ENCODE measurements at places on chromosomes 1 and 21. TPM values are rescaled to one million over a fixed set of nuclear protein-coding genes. Genes with fewer than 3 reads are reported as not detected.

SPRR1B gene
- total RNA-seq: not detected

- DNase-seq: no peak
Observed at GRCh38 chr1:92329347-92330129, 30.7 kb downstream of the RPAP2 start.

- DNase-seq: no peak
Observed at GRCh38 chr21:30058928-30059327, 107.7 kb downstream of the CLDN17 start.

LAX1 gene
- total RNA-seq: not detected

GRCh38 chr1:221335161-221336101 is 406.5 kb downstream of the DUSP10 start:
- DNase-seq: peak; percentile 43

ANXA9 gene
- 0.61 TPM for total RNA-seq

- DNase-seq: no peak
Observed at GRCh38 chr21:45079351-45079750, 5.0 kb downstream of the ADARB1 start.

GRCh38 chr1:36086529-36087232 is 2.0 kb upstream of the ADPRS start:
- DNase-seq: no peak

GRCh38 chr1:53442299-53442698 is 16.9 kb upstream of the DMRTB1 start:
- no peak for DNase-seq

S100A9 gene
- 2.3 TPM for total RNA-seq

C1orf116 gene
- not detected for total RNA-seq

DNA sequence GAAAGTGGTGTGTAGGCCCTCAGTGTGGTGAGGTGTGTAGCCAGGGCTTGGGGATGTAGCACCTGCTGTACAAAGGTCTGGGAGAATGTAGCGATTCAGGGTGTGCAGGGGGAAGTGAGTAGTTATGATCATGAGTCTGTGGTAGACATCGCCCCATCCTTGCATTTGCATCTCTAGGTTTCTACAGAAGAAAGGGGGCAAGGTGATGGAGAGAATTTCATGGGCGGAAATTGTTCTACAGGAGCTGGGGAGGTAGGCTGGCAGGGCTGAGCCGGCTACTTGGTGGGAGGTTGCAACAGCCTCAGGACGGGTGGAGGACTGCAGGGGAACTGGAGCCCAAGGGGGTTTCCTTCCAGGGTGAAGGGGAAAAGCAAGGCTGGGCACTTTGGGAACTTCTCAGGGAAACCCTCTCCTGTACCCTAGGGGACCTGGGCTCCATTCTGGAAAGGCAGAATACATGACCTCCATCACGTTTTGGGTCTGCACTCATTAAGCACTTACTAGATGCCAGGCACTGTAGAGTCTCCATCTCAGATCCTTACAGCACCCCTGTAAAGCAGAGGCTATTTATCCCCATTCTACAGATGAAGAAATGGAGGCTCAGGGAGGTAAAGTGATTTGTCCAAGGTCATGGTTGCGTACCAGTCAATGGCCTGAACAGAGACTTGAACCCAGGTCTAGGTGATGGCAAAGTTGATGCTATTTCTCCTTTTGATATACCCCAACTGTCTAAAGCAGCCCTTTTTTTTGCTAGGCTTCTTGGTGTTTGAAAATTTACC is 14.5 kb upstream of the TNFRSF1B start:
- no peak for DNase-seq

FAM20B gene
- 90.5 TPM for total RNA-seq

GRCh38 chr1:39238476-39238875 is 34.0 kb downstream of the MACF1 start:
- no peak for DNase-seq

GRCh38 chr1:57063406-57064125 is 97.8 kb upstream of the C8B start:
- no peak for DNase-seq

GRCh38 chr1:229378586-229379367 is 35.9 kb upstream of the CCSAP start:
- no peak for DNase-seq

RNU1-1 gene
- under 0.01 TPM for total RNA-seq

DNA sequence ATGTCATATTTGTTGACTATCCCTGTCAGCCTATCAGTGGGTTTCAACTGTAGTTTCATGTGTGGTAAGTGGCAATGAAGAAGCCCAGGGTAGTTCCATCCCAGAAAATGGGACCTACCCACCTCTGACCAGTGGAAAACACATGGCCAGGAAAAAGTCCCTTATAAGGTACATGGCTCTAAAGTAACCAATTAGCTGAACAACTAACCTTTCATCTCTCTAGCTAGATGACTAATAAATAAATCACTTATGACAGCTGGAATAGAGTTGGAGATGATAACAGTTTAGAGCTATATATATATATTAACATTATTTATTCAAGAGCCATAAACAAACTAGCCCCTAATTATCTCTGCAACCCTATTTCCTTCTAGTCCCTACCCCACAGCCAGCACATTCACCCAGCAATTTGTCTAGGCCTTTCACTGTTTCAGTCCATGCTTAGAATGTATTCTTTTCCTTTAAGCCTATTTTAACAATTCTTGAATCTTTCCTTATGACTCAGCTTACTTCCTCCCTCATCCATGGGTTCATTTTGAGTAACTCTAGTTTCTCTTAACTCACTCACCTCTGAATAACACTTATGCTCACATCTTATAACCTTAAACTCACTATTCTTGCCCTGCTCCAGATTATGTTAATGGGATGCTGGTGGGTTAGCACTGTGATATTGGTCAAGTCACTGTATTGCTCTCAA is 83.7 kb downstream of the TNFSF18 start:
- DNase-seq: no peak

GRCh38 chr1:234397732-234398131 is 24.5 kb downstream of the COA6 start:
- no peak for DNase-seq

GRCh38 chr1:34884536-34884935 is 25.0 kb upstream of the SMIM12 start:
- no peak for DNase-seq

DNA sequence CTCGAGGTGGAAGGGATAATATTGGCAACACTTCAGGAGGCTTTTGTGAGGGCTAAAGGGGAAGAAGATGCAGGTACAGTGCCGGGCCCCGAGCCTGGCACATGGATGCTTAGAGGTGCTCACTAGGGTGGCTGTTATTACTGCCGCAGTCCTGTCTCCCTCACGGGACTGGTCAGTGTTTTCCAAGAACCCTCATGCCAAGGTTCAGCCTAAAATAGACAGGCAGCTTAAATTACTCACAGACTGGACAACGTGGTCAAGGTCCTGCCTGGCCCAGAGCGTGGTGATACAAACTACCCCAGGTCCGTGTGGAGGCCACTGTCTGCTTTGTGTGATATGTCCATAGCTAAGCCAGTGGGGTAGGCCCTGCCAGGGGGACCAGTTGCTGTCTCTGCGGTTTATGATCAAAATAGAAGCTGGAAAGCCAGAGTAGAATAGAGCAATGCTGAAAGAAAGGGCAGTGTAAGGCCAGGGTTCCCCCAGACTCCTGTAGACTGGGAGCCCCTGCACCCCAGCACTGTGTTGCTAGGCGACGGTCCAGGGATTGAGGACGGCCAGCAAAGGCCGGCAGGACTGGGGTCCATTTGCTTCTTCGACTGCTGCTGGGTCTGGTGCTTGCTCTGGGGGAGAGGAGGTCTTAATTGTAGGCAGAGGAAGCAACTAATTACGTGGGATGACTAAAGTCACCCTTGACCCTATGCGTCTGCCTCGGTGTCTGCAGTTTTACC is 36.1 kb downstream of the ELAPOR1 start:
- DNase-seq: no peak

DNA sequence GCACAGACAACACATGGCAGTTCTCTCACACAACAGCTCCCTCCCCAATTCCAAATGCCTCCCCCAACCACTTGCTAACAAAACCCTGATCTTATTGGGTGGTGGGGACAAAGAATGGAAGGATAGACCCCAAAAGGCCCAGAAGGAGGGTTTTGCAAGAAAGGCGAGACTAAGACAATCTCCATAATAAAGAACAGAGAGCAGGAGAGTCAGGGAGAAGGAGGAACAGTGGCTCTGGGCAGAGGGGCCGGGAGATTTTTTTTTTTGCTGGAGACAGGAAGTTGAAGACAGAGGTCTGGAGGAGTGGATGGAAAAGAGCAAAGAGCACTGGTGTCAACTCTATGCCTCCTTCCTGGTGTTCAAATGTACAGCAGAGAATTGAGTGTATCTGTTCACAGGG is 6.5 kb upstream of the C1QA start:
- no peak for DNase-seq

DNA sequence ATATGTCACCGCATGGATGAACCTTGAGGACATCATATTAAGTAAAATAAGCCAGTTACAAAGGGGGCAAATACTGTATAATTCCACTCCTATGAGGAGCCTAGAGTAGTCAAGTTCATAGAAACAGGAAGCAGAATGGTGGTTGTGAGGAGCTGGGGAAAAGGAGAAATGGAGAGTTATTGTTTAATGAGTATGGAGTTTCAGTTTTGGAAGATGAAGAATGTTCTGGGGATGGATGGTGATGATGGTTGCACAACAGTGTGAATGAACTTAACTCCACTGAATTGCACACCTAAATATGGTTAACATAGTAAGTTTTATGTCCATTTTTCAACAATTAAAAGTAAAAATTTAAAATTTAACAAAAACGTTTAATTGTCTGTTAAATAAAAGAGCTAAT is 220.9 kb upstream of the JUN start:
- no peak for DNase-seq

HAO2 gene
- not detected for total RNA-seq

MYBPH gene
- total RNA-seq: not detected

GRCh38 chr1:89254658-89255287 is 17.9 kb downstream of the GBP5 start:
- no peak for DNase-seq

DNA sequence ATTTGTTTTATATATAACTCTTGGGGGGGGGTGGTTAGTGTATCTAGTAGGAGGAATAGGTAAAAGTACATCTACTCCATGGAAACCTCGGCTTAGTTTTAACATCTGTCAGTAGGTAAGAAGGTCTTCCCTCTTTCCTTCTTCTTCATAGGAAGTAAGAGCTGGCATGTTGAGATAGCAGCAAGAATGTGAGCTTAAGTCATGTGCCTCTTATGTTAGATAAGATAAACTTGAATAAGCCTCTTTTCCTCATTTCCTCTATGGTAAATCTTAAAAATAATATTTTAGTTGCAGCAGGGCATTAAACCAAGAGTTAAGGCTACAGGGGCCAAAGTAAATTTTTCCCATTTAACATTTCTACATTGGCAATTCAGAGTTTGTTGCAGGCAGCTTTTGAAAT is 100.4 kb downstream of the MAP3K21 start:
- no peak for DNase-seq

DNA sequence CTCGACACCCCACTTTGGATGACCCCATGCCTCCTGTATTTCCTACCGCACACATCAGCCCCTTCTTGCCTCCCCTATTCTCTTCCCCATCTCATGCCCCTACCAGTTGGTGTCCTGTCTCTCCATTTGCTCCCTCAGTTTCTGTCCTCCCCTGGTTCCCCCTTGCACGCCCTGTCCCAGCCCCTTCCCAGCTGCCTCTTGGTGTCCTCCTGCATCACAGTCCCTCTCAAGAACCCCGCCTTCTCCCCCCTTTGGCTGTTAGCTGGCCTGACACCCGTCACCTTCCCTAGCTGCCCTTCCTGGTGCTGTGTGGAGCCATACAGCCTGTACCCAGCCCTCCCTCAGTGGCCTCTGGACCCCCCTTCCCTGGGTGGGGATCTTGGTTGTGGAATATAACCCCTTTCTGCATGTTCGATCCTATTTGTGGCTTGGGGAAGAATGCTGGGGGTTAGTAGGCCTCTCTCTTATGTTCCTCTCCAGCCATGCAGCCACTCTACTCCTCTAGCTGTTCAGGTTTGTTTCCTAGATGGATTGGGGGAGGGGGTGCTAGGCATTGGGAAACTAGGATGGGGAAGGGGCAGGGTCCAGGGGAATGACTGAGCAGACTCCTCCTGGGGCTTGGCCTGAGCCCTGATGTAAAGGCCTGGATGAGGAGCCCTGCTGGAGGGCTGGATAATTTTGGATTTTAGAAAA is 41.4 kb upstream of the NFASC start:
- no peak for DNase-seq

DNA sequence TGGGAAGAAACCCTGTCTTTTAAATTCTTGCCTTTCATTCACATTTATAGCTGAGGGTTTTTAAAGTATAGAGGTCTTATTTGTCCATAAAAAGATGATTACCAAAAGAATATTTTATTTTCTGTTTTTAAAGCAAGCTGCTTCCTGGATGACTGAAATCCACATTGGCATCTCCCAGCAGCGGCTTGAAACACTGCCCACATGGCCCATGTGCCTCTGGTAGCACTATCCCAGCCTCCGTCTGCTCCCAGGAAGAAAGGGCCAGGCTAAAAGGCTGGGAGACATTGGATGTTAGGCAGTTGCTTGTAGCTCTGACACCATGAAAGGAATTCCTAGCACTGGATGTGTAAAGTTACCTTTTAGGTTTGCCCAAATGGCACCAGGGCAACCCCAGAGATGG is 169.9 kb upstream of the CACNA1E start:
- no peak for DNase-seq
